ENCODE measurements at places on chromosomes 5 and 9.

DNA sequence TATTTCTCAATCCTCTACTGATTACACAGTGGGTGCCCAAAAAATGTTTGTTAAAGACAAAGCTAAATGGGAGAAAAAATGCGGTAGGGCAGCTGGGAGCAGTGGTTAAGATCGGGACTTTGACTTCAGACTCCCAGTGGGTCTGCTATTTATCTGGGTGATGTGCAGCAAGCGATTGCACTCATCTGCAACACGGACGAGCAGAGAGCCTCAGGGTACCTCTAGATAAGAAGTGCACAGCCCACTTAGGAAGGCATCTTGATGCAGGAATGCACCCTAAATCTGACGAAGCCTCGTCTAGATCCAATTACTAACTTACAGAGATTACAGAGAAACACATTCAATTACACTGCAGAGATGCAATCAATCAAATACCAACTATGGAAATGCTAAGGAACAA is 4.0 kb downstream of the MAPK9 start:
- DNase-seq: no peak

- no peak for DNase-seq
These were observed 385.2 kb downstream of the SPOCK1 start for GRCh38 chr5:137113939-137114338.

DNA sequence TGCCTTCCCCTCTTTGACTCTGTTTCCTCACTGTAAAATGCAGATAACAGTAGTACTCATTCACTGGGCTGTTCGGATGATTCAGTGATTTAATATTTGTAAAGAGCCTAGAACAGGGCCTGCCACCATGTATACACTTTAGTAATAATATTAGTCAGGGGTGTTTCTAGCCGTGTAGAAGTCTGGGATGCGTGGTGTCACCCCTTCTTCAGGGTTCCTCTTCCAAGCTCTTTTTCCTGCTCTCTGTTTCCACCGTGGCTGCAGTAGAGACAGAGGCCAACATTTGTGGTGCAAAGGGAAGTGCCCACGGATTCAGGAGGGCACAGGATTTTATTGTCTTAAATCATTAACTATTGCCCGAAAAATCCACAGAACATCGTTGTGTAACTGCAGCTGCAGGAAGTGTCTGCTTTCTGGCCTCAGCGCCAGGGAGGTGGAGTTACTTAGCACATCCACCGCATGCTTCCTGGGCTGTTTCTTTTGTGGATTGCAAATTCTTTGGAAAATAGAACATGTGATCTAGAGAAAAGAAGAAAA is 61.7 kb downstream of the TRIO start:
- DNase-seq: no peak

- DNase-seq: no peak
These were observed 168.5 kb upstream of the PIK3R1 start for GRCh38 chr5:68047035-68047434.

DNA sequence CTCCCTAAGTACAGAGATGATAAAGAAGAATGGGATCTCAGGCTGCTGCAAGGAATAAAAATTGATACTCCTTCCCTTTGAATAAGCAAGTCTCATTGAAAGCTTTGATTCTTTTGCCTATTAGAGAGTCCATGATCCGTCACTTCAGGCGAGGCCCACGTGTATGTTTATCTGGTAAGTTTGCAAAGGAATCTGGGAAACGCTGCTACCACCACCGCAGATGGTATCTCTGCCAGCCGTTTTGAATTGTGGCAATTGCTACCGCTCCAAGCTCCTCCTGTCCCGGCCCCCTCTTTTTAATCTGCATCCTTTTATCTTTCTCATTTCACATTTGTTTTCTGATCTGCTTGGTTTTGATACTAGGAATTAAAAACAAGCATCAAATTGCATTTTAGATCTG is 42.9 kb upstream of the GRIA1 start:
- DNase-seq: no peak

DNA sequence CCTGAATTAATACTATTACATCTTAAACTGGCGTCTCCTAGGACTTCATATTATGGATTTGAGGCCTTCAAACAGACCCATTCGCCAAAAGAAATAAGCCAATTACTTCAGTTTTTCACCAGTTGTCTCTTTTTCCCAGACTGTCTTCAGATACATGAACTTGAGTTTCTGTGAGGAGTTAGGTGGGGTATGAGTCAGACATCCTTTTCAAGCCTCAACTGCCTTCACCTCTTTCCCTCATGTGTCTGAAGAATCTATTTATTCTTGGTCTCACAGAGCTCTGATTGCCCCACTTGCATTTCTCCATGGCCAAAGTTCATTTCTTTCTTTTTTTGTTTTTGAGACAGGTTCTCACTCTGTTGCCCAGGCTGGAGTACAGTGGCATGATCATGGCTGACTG is 12.5 kb downstream of the WNT8A start:
- DNase-seq: no peak

All from CD4-positive, alpha-beta T cell treated with Interleukin-21 for 1 hour (primary cell).